ENCODE measurements at places on chromosomes 2 and 18.

- no peak for DNase-seq
These were observed 172.4 kb downstream of the DDX1 start for GRCh38 chr2:15763822-15764682.

DNA sequence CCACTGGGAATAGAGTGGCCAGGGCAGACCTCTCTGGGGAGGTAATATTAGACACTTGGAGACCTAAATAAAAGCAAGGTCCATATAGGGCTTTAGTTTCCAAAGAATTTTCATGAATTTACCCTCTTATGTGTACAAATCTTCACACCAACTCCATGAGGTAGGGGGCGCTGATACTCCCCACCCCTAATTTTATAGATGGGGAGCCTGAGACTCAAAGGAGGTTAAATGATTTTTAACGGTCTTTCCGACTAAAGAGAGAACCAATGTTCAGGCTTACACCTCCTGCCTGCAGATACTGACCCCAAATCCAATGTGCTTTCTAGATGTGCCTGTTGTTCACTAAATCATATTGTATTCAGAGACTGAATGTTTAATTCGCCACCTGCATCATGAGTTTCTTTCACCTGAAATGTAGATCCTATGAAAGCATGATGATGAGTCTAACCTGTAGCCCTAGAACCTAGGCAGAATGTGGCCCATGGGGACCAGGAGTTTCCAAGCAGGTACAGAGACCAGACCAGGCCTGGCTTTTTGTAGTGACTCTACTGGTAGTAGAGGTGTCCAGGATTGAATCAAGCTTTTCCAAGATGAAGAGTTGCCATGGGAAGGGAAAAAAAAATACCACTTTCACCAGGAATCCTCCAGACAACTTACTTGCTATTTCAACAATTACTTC is 16.8 kb upstream of the PAX3 start:
- DNase-seq = no peak

GRCh38 chr2:203579730-203580129 is 44.6 kb upstream of the RAPH1 start:
- no peak for DNase-seq

DNA sequence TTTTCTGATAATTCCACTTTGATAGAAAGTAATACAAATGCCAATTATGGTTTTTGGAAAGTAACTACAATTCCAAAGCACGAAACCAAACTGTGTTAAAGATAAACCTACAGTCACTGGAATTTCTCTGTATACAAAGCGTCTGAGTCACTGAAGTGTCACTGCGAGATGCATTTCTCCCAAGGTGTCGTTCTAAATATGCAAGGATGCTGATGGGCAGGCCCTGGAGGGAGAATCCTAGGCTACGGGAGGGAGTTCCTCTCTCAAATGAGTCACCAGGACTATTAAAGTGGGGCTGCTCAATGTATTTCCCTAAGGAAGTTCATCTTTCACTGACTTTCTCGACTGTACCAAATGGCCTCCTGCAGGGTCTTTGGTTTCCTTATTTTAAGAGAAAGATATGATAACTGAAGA is 163.8 kb upstream of the STK17B start:
- no peak for DNase-seq

- DNase-seq = no peak
These were observed 262.6 kb downstream of the MREG start for GRCh38 chr2:215750763-215751162.

DNA sequence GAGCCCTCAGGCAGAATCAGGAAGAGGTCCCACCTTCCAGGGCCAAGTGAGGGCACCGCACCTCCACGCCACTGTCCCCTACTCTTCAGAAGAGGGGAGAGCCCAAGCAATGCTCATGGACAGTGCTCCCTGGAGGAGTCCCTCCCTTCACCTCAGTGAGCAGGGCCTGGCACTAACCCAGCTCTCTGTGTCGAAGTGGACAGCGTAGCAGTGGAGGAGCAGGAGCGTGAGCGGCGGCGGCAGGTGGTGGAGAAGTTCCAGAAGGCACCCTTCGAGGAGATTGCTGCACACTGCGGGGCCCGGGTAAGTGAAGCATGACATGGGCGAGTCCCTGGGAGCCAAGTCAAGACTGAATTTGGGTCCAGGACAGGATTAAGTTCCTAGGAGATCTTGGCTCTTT is 16.7 kb downstream of the POMC start:
- no peak for DNase-seq

- DNase-seq = no peak
These were observed 104.7 kb downstream of the KLHL29 start for GRCh38 chr2:23489471-23490322.

DNA sequence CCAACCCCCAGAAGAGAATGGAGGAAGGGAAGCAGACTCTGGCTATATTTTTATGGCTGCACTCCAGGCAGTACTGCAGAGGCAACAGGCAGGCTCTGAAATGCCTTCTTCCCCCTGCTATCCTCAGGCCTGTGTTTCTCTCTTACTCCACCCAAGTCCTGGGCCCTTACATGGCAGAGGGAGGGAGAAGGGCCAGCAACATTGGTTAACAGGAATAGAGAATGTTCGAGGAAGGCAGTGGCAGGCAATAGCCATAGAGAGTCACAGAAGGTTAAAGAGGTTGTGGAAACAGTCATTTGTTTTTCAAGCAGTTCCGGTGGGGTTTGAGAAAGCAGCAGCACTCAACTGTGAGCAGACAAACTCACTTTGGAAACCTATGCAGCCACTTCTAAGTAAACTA is 15.1 kb upstream of the DARS1 start:
- DNase-seq = no peak

DNA sequence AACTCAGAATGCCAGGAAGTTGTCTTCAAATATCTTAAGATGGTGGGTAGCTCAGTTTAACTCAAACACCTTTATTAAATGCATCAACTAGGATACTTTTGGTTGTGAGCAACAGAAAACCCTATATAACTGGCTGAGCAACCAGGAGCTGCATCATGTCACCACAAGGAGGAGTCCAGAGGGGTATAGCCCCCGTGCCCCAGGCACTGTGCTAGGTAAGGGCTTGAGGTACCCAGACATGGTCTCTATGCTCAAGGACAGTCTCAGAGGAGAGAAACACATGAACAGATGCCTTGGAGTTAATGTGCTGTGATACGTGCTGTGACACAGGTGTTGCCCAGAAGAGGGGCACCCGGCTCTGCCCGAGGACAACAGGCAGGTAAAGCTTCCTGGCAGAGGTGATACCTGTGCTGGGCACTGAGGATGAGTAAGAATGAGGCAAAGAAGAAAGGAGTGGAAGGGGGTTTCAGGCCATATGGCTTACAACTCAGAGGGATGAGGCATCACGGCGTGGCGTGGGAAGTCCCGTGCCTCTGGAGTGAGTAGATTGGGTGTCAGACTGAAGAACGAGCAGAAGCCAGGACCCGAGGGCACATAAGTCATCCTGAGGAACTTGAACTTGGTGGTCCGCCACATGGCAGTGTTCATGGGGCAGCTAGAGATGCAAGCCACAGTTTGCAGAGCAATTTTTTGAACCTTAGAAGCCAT is 32.0 kb upstream of the CAB39 start:
- DNase-seq = no peak

DNA sequence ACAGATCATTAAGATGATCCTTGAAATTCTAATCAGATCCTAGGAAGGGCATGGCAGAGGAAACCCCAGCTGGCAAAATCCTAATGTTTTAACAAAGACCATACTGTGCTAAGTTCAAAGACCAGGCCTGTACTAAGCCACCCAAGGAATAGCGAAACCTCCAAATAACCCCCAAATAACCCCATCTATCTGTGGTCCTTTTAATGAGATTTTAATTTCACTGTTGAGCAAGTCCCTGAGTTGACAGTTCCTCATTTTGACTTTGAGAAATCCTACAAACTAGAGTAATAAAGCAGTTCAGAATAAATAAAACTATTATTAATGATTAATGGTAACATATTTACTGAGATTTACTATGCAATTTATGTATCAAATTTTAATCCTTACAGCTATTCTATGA is 259.8 kb downstream of the STK39 start:
- no peak for DNase-seq

DNA sequence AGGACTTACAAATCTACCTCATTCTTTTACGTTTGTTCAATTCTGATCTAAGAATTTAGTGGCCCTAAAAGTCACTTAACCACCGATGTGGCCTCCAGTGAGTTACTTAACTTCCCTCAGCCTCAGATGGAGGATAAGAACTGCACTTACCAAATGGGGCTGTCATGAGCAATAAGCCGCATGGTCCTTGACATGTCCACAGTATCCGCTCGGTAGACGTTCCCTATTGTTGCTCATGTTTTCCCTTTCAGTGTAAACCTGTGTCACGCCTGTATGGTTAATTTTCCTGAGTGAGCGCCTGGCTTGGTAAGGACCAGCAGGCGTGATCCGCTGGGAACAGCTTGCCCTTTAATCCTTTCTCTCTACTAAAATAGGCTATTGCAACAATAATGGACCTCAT is 20.3 kb downstream of the SEC11C start:
- no peak for DNase-seq

DNA sequence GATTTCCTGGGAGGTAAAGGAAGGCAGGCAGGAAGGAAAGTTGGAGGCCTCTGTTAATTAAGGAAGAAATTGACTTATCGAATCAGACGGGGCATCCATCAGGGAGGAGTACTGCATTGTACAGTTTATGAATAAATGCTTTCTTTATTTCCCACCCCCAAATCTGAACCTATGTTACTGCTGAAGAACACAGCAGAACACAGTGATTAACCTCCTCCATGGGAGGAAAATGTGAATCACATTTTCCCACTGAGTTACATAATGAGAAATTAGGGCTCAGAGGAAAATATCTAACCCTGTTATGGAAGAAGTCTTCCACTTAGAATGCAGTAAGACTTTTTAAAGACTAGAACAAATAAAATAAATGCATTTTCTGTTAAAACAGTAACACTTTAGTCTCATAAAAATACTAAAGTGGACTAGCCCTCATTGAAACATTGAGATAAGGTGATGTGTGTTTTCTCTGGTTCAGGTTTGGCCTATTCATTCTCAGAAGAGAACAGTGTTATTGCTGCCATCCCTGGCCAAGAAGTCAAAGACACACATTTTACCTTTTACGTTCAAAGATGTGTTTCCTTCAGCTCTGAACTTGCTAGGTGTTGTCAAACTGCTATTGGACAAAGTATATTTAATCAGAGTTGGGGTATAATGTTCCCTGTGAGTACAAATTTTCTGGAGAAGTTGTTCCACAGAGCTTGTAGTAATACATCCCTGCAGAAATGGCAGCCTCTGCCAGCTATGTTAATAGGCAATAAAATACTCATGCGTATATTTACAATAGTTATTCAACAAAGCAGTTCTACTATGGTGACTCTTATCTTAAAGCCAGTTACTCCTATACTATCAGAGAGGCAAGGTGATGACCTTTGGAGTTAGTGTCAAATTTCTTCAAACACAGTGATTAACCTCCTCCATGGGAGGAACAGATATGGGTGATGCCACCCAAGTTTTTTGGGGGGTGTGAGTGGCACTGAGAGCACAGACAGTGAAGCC is 11.1 kb downstream of the DNAH6 start:
- DNase-seq = no peak

DNA sequence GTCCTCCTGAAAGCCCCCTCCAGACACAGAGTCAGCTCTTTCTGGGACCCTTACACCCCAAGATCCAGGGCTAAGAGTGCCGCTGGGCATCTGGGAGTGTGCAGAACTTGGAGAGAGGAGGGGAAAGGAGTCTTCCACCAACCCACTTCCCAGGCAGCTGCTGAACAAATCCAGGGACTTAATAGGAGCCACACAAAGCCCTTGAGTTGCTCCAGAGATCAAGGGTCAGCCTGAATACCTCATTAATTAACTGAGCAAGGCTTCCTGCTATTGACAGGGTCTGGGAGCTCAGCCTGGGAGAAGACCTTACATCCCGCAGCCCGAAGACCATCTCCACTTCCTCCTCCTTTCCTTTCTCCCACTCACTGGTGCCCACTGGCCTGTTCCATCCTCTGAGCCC is 108.3 kb downstream of the CELF4 start:
- DNase-seq = no peak

- no peak for DNase-seq
These were observed 14.4 kb upstream of the STON1 start for GRCh38 chr2:48515513-48515985.

DNA sequence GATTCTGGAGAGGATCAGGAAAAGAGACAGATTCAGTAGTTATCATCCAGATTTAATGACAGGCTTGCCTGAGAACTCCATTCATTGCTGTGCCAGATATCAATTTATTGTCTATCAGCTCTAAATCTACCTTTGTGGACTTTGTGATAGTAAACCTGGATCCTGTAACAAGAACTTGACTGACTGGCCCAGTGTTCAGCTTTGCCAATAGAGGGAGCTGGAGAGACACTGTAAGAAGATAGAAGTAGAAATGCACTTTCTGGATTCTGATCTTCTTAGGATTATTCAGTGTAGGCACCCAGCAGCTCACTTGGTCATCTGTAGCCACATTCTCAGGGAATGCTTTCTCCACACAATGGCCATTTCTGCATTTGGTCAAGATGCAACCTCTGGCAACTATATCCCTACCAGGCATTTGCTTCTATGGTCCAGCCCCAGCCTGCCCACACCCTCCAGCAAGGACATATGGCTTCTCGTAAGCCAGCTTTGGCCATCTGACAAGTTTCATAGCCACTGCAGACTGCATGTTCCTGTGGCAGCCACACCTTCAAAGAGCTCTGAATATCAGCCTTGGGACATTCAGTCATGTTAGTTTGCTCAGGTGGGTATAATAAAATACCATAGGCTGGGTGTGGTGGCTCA is 6.1 kb upstream of the SERPINB8 start:
- DNase-seq = no peak

DNA sequence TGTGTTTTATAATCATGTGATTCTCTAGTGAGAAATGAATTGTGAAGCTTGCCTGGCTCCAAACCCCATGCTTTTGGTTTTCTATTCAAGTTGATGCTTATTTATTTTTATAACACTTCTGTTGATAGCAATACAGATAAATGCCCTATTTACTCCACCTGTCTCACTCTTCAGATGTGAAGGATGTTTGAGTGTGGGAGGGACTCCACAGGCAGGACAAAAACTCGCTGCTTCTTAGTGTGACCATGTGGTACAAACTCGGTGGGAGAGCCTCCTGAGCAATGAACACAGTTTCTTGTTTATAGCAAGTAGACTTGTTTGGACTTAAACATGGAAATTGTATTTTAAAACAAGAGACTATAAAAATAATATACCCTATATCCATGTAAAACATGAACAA is 219.7 kb downstream of the GULP1 start:
- DNase-seq = no peak

- no peak for DNase-seq
These were observed 549.0 kb upstream of the VRK2 start for GRCh38 chr2:57497489-57498096.

DNA sequence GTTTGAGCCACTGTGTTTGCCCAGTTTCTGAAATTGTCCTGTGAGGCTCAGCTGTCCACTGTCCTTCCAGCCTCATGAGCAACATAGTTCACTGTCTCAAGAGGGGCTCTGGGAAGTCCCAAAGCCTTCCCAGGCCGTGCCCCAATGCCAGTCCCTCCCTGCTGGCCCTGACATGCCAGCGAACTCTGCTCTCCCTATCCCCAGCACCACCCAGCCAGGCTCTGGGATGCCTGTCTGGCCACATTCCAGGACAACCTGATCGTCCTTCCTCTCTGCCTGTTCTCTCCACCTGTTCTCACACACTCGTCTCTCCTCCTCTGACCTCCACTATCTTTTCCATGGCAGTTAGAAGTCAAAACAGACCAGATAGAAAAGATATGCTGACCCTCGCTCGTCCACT is 278.0 kb upstream of the ID2 start:
- DNase-seq = no peak

- no peak for DNase-seq
These were observed 128.2 kb downstream of the MCFD2 start for GRCh38 chr2:46787364-46787763.

GRCh38 chr2:78677774-78678173 is 347.7 kb upstream of the REG3G start:
- no peak for DNase-seq
